Calu3 (cell line): ENCODE measurements at places on chromosomes 12 and 14. TPM values are rescaled to one million over a fixed set of nuclear protein-coding genes. Genes with fewer than 3 reads are reported as not detected.

Gene SRRM4
- total RNA-seq: not detected in 2 replicates

Gene DLGAP5
- total RNA-seq: 48.7 and 54.3 TPM in 2 replicates

Gene GLI1
- total RNA-seq: 0.54 and 0.61 TPM in 2 replicates

Gene GLIPR1
- total RNA-seq: 27.7 and 38.5 TPM in 2 replicates

Gene KRT2
- not detected in 2 replicates for total RNA-seq

Gene IQSEC3
- 0.42 TPM in 1 of 2 replicates, not detected in the other for total RNA-seq

Gene GYS2
- not detected in 2 replicates for total RNA-seq

Gene KLRF2
- not detected in 2 replicates for total RNA-seq

Gene SLC17A8
- total RNA-seq: not detected in 2 replicates

Gene C12orf54
- not detected in 2 replicates for total RNA-seq

Gene LMBR1L
- 23.3 and 26.4 TPM in 2 replicates for total RNA-seq

Gene SERPINA4
- 9.8 and 17.3 TPM in 2 replicates for total RNA-seq

Gene SERPINA12
- not detected in 2 replicates for total RNA-seq

Gene ZBTB25
- 10.4 and 11.3 TPM in 2 replicates for total RNA-seq

Gene DDN
- total RNA-seq: 0.12 and 0.21 TPM in 2 replicates

Gene RNF212B
- not detected in 2 replicates for total RNA-seq

Gene GLT1D1
- not detected in 2 replicates for total RNA-seq

Gene IL26
- not detected in 2 replicates for total RNA-seq

Gene FOXM1
- total RNA-seq: 85.8 and 103 TPM in 2 replicates

Gene RILPL1
- total RNA-seq: 9.5 and 9.7 TPM in 2 replicates

Gene PLEKHD1
- total RNA-seq: 0.56 and 0.73 TPM in 2 replicates

Gene RFX4
- total RNA-seq: 0.27 TPM in 1 of 2 replicates, not detected in the other

Gene SLC16A7
- total RNA-seq: 51.3 and 58.6 TPM in 2 replicates

Gene MYH6
- total RNA-seq: not detected in 2 replicates

Gene GSC
- total RNA-seq: not detected in 2 replicates

Gene LEMD3
- total RNA-seq: 44.3 and 46.8 TPM in 2 replicates

Gene EML1
- 2.5 and 4.7 TPM in 2 replicates for total RNA-seq

Gene FOXN4
- not detected in 2 replicates for total RNA-seq

Gene PPTC7
- total RNA-seq: 26.0 and 27.8 TPM in 2 replicates

Gene SLCO1C1
- 0.54 and 0.80 TPM in 2 replicates for total RNA-seq

Gene ZCRB1
- total RNA-seq: 38.1 and 38.9 TPM in 2 replicates

Gene DEPDC4
- total RNA-seq: 1.9 and 3.7 TPM in 2 replicates

Gene KITLG
- total RNA-seq: 29.9 and 34.5 TPM in 2 replicates

Gene TMPRSS12
- not detected in 2 replicates for total RNA-seq
